Right lobe of liver (tissue), 6 donors: ENCODE measurements at places on chromosomes 6 and 20.

- DNase-seq: no peak
Observed at GRCh38 chr6:42556462-42556861, 7.4 kb upstream of the UBR2 start.

GRCh38 chr6:28203201-28203600 lies 21.9 kb upstream of the ZSCAN9 start:
- DNase-seq: no peak

DNA sequence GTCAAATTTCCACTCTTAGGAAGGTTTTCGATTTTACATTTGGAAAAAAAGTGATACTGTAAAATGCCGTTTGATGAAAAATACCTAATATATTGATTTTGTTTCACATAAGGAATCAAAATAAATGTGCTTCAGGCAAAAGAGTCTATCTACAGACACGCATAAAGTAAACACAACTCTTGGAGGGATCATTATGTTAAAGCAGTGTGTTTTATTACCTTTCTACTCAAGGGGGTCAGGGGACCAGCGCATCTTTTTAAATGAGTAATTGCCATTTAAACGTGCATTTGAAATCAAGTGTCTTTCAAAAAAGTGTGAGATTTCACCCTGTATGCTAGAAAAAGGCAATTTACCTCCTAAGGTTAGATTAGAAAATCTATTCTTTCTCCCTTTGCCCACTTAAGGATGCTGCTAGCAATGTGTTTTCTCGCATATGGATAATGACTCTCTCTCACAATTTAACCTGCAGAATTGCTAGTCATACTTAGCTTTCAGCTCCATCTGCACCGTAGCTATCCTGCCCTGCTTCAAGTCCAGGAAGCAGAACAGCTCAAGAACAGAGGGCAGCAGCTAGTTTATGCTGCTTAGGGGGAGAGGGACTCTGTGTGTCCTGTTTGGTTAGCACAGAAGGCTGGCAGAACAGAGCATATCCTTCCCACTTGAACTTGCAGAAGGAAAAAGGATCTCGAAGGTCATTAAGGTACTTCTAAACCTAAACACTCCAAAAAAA lies 35.0 kb downstream of the NKAIN2 start:
- DNase-seq: no peak

- DNase-seq: no peak
Observed at GRCh38 chr20:45826381-45827019, 612 bp downstream of the TNNC2 start.

GRCh38 chr20:38859070-38859690 lies 53.7 kb downstream of the PPP1R16B start:
- DNase-seq: no peak

GRCh38 chr6:15001326-15001910 lies 244.5 kb upstream of the JARID2 start:
- no peak for DNase-seq

- DNase-seq: no peak
Observed at GRCh38 chr6:40917603-40918002, 121.4 kb downstream of the UNC5CL start.

DNA sequence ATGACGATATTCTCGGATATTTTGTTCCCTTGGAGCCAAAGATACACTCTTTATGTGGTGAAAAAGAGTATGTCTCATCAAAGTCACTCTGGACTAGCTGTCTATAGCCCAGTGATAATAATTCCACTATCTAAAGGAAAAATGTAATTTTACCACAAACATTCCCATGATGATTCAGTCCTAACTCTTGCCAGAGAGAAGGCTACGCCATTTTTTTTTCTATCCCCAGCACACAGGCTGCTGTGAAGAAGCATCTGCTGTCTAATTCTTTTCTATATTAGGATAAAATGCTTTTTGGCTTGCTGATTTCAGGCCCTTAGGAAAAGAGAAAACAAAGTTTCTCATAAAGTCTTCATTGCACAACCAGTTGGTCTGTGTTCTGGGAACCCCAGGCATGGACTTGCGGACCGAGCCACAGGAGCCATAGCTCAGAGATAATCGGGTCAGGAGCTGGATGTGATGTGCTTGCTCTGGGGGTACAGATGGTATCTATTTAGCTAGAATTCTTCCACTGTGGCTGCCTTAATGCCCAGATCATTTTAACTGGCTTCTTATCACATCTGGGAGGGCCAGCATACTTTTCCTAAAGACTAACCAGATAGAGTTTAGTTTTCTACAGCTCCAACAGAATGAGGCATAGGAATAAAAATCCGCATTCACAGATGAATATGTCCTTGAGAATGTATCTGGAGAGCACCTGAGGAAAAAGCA lies 683.7 kb upstream of the ID4 start:
- DNase-seq: no peak

- DNase-seq: no peak
Observed at GRCh38 chr20:53828682-53829254, 235.1 kb upstream of the ZNF217 start.

DNA sequence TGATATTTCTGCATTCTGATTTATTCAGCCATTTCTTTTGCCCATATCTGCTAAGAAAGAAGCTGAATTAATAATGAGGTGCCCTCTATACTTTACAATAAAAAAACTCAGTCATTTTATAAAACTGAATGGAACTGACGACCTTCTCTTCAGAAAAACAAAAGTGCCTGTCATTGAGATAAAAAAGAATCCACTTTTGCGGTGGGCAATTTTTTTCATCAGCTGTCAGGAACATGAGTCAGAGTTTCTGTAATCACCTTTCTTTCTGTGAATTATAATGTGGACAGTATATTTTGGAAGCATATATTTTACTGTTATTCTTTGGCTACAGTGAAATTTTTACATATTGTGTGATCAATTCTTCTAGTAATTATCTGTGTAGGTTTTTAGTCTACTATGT lies 33.4 kb downstream of the IL20RA start:
- no peak for DNase-seq
